Cardiac septum (tissue), 1 donor: ENCODE measurements at places on chromosomes 6 and 20. TPM values are rescaled to one million over a fixed set of nuclear protein-coding genes. Genes with fewer than 3 reads are reported as not detected.

TMX4 gene
- total RNA-seq = 91.1 TPM

MAP3K4 gene
- total RNA-seq = 30.9 TPM

CCN6 gene
- total RNA-seq = not detected

ELOVL4 gene
- total RNA-seq = 0.35 TPM

ADGRF1 gene
- total RNA-seq = not detected

LTV1 gene
- 14.6 TPM for total RNA-seq

MEP1A gene
- total RNA-seq = not detected

PROKR2 gene
- not detected for total RNA-seq

SAMD3 gene
- 0.22 TPM for total RNA-seq

MLN gene
- not detected for total RNA-seq

ATP6V1G2 gene
- total RNA-seq = 2.6 TPM

HCK gene
- 5.5 TPM for total RNA-seq

TNNC2 gene
- not detected for total RNA-seq

SIM1 gene
- total RNA-seq = 0.16 TPM

GRIK2 gene
- total RNA-seq = 0.67 TPM

TPD52L1 gene
- 91.0 TPM for total RNA-seq

TBXT gene
- total RNA-seq = not detected

LHFPL5 gene
- not detected for total RNA-seq

TAGAP gene
- total RNA-seq = 0.75 TPM

LY86 gene
- total RNA-seq = 1.9 TPM

C6orf89 gene
- 49.2 TPM for total RNA-seq

MOG gene
- total RNA-seq = 2.0 TPM

SCRT2 gene
- total RNA-seq = not detected

ULBP1 gene
- 0.16 TPM for total RNA-seq

HSPA12B gene
- 9.2 TPM for total RNA-seq

ELMO2 gene
- 35.0 TPM for total RNA-seq

MRPL14 gene
- total RNA-seq = 36.7 TPM

HLA-G gene
- 0.62 TPM for total RNA-seq

KIAA1755 gene
- total RNA-seq = 7.0 TPM

AVP gene
- total RNA-seq = not detected

SOX18 gene
- 67.0 TPM for total RNA-seq

UBE3D gene
- total RNA-seq = 2.2 TPM
